Progenitor cell of endocrine pancreas (in vitro differentiated cells): ENCODE measurements at places on chromosomes 12 and 14.

DNA sequence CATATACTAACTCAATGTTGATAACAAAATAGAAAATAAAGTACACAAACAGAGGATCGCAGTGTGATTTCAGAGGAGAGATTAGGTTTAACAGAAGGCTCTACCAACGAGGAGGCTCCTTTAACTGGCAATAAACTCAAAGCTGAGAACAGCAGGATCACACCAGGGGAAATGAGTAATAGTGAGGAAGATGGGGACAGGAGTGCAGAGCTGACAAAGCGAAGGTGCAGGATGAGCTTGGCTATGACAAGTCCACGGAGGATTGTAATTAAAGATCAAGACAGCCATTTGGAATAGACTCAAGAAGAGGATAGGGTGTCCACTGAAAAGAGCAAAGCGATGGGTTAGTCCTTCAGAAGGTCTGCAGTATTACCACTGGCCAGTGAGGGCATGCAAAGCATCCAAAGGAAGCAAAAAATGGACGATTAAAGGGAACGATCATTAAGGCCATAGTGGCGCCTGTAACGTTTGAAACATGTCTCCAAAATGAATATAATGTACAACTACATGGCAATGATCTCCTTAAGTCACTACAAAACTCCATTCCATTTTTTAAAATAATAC is 85.3 kb downstream of the GRIN2B start:
- DNase-seq = no peak

DNA sequence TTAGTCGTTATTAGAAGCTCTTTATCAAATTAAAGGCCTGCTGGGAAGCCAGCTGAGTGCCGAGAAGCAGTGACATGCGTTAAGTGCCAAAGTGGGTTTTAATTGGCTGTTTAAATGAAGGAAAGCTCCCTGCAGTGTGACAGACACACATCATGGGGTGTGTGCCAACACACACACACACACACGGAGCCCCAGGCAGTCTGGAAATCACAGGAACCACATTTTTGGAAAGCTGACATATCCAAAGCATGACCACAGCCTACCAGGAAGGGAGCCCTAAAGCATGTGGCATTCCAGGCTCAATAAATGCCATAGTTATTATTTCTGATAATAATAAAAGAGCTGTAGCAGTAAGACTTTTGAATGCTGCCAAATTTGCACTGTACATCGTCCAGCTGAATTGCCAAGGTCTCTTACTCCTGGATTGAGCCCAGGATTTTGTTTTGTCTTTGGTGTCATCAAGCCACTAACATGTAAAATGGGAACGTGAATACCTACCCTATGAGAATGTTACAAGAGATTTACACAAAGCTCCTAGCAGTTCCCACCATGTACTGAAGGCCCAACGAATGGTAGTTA is 135.1 kb downstream of the TMEM30B start:
- DNase-seq = no peak

DNA sequence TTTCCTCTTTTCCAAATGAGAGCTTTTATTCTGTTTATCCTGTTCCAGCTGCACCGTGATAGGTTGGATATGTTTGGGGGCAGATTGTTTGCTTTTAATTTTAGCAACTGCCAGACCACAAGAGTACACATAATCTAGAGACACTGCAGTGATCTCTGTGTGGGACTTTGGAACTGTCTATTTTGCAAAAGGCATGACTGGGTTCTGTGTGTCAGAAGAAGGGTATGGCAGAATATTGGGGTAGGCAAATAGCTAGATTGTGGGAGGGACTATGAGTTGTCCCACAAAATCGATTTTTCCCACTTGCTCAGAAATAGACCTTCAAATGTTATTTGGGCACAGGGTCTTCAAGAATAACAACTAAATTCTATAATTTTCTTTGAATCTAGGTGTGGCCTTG is 275.9 kb upstream of the KITLG start:
- no peak for DNase-seq

GRCh38 chr12:121038861-121039668 is at the start of gene OASL:
OASL (minus strand) TSS chr12:121039246; CDS start chr12:121038971, 275 bp downstream.
- no peak for DNase-seq

- no peak for DNase-seq
Measured at GRCh38 chr14:60254176-60254575, 5.2 kb downstream of the PPM1A start.

- no peak for DNase-seq
Measured at GRCh38 chr12:105222284-105222655, 13.7 kb downstream of the APPL2 start.

- DNase-seq = no peak
Measured at GRCh38 chr12:253116-253831, 9.4 kb downstream of the SLC6A13 start.

- DNase-seq = no peak
Measured at GRCh38 chr14:48703728-48704467, 882.3 kb downstream of the RPS29 start.

GRCh38 chr14:63901434-63902085 is 48.8 kb downstream of the SYNE2 start:
- DNase-seq = no peak

GRCh38 chr14:47179906-47180305 is 495.5 kb downstream of the MDGA2 start:
- DNase-seq = no peak

DNA sequence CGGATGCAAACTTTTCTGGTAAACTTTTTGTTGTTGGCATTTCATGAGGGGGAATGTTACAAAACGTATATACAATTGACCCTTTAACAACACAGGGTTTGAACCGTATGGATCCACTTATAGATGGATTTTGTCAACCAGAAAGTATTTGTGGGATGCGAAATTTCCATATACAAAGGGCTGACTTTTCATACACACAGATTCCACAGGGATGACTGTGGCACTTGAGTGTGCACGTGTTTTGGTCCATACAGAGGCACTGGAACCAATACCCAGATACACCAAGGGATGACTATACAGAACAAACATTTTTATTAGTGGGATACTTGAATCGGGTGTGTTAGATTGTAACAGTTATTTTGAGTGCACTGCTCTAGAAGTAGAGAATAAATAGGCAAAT is 29.8 kb upstream of the CCT2 start:
- no peak for DNase-seq

- DNase-seq = no peak
Measured at GRCh38 chr14:70881549-70882177, 25.6 kb upstream of the PCNX1 start.

GRCh38 chr12:52818887-52819420 is 5.0 kb upstream of the KRT4 start:
- no peak for DNase-seq
